HT1080 (cell line): ENCODE measurements at places on chromosomes 12 and 14. TPM values are rescaled to one million over a fixed set of nuclear protein-coding genes. Genes with fewer than 3 reads are reported as not detected.

- peak; percentile 82 for DNase-seq
Observed at GRCh38 chr12:75784591-75784990, 247.0 kb downstream of the PHLDA1 start.

DNA sequence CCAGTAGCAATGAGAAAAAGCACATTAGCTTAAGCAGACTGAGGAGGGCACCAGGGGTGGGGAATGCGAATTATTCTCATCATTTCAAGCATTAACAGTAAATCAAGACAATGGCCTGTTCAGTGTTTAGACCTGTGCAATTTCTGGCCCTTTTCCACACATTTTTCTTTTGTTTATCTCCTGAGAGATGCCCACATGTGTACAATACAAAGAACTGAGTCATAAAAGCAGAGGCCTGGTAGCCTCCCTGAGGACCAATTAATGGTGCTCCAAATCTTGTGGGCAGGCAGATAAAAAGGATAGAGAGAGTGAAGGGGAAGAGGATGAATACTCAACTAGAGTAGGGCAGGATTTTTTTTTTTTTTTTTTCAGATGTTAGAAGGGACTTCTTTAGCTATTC is 480.8 kb downstream of the RERGL start:
- peak; percentile 42 for DNase-seq

The TAS2R7 gene
- not detected in 2 replicates for total RNA-seq

- DNase-seq: peak; percentile 64
Observed at GRCh38 chr12:13941258-13942249, 39.8 kb downstream of the GRIN2B start.

GRCh38 chr14:98955036-98955740 is 316.8 kb downstream of the BCL11B start:
- no peak for DNase-seq

GRCh38 chr12:132568826-132569480 is 41.4 kb downstream of the LRCOL1 start:
- DNase-seq: no peak

The FSCB gene
- total RNA-seq: not detected in 2 replicates

- no peak for DNase-seq
Observed at GRCh38 chr12:51746416-51746815, 102.1 kb downstream of the FIGNL2 start.

The KRT6B gene
- not detected in 2 replicates for total RNA-seq

DNA sequence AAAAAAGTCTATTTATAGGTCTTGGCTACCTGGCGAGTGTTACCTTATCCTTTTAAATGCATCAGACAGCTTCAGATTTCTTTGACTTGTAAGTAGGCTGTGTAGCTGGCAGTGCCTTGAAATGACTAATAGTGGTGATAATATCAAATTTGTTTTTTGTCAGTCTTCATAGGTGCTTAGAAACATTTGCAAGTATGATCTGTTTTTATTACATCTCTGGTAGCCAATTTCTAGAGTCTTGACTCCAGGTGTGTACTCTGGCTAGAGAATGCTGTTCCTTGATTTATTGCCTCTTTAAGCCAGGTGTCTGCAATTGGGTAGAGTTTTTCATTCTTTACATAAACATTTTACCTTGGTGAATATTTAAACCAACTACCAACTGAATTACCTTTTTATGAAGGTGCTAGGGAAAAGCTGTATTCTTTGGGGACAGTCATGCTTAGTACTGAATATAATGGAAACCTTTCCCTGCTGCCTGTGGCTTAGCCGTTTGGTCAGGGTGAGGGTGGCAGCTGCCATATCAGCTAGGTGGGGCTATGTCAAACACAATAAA is 32.6 kb downstream of the MLXIP start:
- no peak for DNase-seq

The RASAL1 gene
- not detected in 2 replicates for total RNA-seq

- no peak for DNase-seq
Observed at GRCh38 chr12:82919388-82920054, 232.8 kb downstream of the TMTC2 start.

The PRB2 gene
- not detected in 2 replicates for total RNA-seq
